ENCODE measurements at places on chromosomes 13 and 19.

GRCh38 chr19:40600570-40601133 is 517 bp upstream of the LTBP4 start:
- DNase-seq, result no peak

DNA sequence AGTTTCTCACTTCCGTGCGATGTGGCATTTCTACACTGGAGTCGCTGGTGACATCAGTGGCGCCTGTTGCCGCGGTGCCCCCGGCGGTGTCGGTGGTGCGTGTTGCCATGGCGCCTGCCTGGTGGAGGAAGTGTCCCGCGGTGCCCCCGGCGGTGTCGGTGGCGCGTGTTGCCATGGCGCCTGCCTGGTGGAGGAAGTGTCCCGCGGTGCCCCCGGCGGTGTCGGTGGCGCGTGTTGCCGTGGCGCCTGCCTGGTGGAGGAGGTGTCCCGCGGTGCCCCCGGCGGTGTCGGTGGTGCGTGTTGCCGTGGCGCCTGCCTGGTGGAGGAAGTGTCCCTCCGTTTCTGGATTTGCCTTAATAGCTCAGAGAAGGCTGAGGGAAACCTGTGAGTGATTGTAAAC is 127.6 kb downstream of the KDM4B start:
- DNase-seq, result no peak

DNA sequence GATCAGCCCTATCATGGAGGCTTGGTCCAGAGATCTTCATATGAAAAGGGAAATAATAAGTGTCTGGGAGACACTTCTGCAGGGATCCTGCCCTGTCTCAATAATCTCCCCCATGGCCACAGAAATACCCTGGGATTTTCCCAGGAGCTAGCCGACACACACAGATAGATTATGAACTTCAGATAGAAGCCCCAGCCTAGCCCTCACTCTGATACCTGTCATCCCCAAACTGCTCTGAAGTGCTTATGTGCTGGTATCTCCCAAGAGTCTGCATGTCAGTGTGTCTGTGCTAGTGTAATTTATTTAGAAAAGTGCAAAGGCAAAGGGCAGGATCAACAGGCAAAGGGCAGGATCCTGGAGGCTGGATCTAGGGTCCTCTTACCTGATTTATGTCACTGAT is 38.7 kb upstream of the ZNF766 start:
- DNase-seq, result no peak

GRCh38 chr13:96741779-96742178 is 252.5 kb downstream of the OXGR1 start:
- DNase-seq, result no peak

GRCh38 chr13:60837806-60838205 is 440.8 kb downstream of the TDRD3 start:
- DNase-seq, result peak; percentile 53

- no peak for DNase-seq
These were observed 221.8 kb downstream of the LACC1 start for GRCh38 chr13:44101347-44102083.

GRCh38 chr13:56953965-56954364 is 186.8 kb upstream of the PRR20A start:
- no peak for DNase-seq

DNA sequence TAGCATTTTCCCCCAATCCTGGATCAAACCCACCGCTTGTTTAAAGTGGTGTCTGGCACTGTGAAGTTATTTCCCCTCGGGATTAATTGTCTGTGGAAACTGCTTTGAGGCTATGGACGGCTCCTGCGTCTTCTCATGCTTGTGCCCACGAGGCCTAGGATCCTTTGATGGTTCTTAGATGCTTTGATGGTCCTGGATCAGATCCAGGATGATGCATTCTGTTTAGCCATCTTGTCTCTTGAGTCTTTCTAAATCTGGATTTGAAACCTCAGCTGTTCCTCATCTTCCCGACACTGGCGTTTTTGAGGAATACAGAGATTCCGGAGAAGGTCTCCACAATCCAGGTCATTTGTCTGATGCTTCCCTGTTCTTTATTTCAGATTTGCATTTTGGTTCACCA is 36.1 kb upstream of the USP29 start:
- no peak for DNase-seq

DNA sequence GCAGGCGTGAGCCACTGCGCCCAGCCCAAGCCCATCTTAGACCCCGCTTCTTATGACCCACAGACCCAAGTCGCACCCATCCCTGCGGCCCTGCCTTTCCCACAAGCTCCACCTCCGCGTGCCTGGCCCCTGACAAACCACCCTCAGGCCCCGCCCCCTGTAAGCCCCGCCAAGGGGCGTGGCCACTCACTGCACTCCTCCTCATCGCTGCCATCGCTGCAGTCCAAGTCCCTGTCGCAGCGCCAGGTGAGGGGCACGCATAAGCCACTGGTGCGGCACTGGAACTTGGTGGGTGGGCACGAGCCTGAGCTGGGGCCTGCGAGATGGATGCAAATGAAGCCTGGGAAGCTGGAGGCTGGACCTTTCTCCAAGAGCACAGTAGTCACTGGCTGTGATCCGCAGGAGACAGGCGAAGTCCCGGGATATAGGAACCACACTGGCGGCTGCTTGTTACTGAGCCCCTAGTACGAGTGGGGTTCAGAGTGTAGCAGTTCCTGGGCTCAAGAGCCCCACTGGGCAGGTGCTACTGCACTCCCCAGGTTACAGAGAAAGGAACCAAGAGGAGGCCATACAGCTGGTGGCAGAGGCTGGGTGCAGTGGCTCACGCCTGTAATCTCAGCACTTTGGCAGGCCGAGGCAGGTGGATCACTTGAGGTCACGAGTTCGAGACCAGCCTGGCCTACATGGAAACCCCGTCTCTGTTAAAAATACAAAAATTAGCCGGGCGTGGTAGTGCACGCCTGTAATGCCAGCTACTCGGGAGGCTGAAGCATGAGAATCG is 3.1 kb downstream of the CD320 start:
- DNase-seq, result no peak

GRCh38 chr19:31387717-31388301 is 38.6 kb upstream of the TSHZ3 start:
- DNase-seq, result no peak

DNA sequence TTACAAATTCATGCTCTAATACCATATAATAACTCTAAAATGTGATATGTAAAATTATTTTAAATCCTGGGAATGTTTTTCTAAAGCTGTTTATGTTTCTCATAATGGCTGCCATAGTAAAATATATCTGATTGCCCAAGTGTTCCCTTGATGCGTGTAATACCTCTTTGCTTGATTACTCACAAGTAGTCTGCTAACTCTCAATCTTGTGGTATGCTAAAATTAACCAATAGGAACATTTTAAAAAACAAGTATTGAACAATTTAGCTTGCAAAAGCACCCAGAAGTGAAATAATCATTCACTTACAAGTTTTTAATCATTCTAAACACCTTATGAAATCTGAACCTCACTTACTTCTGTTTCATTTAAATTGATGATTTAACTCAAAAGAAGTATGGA is 386.0 kb upstream of the ATXN8OS start:
- no peak for DNase-seq

DNA sequence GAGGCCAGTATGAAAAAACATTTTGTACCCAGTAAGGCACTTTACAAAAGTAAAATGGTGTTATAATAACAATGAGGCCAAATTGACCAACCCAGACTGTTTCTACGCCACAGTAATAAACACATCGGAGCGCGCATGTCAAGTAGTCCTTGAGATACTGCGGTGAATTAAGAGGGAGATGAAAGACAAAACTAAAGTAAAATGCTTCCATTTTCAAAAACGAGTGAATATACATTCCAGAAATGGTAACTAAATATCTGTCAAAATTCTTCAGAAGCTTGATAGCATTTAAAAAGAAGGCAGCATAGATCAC is 19.0 kb downstream of the N4BP2L1 start:
- no peak for DNase-seq

GRCh38 chr19:46205183-46205984 is 24.2 kb upstream of the IGFL1 start:
- DNase-seq, result no peak

GRCh38 chr13:109357751-109358471 is 428.5 kb downstream of the IRS2 start:
- DNase-seq, result no peak

DNA sequence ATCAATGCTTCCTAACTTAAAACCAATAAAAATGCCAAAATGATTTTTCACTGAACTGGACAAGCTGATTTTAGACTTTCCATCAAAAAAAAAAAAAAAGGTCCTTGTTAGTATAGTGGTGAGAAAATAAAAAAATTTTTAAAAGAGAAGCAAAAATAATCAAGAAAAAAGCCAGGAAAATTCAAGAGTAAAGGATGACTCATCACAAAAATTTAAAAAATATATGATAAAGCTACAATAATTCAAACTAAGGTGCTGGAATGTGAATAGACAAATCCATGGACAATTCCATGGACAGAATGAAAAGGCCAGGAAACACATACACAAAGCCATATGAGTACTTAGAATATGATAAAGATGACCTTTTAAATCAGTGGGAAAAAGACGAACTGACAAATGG is 26.1 kb downstream of the ALG5 start:
- DNase-seq, result no peak

- DNase-seq, result no peak
These were observed 110.7 kb upstream of the UQCRFS1 start for GRCh38 chr19:29323440-29324290.

DNA sequence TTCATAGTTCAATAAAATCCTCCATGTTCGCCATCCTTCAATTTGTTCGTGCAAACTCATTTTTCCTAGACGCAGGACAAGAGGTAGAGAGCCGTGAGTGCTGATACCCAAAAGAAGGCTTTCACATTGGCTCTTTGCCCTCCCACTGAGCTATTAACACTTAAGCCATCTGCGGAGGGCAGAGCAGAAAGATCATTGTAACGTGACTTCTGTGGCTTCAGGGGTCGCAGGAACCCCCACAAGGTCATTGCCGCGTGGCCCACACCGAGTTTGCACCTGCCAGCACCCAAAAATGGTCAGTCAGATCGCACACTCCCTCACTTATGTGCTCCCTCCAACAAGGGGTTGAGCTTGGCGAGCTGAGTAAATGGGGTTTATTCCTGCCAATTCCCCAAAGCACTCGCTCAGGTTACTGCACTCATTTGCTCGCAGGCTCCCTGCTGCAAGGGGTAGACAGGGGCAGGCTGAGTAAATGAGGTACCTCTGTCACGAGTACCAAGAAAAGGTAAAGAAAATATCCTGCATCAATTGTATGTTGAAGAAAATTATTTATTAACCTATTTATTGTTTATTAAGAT is 144.1 kb downstream of the PRR20E start:
- DNase-seq, result no peak

- DNase-seq, result peak; percentile 17
These were observed 117.8 kb downstream of the NALCN start for GRCh38 chr13:101298517-101298916.

GRCh38 chr13:103104340-103104739 is 38.1 kb upstream of the SLC10A2 start:
- no peak for DNase-seq

DNA sequence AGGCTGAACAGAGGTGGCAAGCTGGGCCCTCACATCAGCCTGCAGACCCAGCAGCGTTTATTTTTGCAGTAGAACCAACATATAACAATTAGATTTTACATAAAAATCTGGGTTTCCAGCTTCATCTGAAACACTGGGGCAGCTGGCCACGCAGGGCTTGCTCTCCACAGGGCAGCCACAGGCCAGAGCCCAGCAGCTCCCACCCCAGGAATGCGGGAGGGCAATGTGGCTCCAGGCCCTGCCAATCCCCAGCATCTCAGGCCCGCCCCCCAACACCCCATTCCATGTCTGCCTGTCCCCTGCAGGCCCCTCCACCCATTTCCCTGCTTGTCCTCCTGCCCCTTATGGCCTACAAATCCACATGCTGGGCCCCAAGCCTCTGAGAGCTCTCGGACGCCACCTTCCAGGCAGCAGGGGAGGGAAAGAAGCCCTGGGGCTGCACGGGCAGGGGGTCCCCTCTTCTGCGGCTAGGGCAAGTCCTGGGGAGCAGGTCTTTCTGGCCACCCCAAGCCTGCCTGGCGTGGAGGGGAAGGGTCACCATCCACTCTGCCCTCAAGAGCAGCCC is 15.0 kb upstream of the VSTM2B start:
- no peak for DNase-seq

DNA sequence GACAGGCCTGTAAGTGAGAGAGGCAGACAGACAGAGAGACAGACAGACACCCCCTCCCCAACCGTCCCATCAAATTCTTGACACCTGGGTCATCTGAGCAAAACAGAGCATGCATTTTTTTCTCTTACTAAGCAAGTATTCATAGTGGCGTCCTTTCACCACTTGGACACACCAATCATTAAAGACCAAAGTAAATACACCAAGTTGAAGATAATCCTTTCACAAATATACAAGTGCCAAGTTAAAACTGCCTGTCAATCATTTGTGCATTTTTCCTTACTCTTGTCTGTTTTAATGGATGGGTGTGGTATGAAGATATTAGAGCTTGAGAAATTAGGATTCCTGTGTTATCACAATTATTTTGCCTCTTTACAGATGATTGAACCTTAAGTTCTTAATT is 337.3 kb downstream of the ATP8A2 start:
- DNase-seq, result no peak

GRCh38 chr13:42525035-42525504 is 48.9 kb upstream of the TNFSF11 start:
- DNase-seq, result peak; percentile 43

DNA sequence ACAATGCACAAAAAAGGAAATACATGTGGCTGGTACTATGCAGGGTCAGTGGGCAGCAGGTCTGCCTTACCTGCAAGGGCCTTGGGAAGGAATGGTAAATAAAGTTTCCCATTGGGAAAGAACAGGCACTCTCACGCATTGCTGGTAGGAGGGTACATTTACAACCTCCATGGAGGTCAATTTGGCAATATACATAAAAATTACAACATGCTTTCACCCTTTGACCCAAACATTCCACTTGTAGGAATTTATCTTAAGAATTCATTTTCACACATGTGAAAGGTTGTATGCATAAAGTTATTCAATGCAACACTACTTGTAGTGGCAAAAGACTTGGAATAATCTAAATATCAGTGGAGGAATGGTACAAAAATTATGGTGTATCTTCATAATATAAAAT is 216.4 kb downstream of the DLEU7 start:
- no peak for DNase-seq

GRCh38 chr19:27720155-27720554 is 1492.8 kb downstream of the UQCRFS1 start:
- no peak for DNase-seq

DNA sequence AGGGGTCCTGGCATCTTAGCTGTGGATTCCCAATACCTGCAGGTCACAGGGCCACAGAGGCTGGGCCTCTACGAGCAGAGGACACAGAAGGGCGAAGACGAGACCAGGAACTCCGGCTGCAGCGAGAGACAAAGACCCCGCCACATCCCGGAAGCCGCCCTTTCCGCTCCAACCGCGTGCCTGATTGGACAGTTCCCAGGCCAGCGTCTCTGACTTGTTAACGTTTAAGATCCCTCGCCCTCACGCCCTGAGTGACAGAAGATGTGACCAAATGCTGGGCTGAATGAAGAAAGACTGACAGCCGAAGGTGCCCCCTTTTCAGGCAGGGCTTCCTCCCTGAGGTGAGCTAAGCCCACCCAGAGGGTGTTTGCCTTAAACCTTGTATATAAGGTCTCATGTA is at the start of gene ZNF98:
Gene ZNF98 (minus strand): TSS at position 136 of the 400 bp plus-strand sequence. CDS start 122 bp downstream, at position 14.
- no peak for DNase-seq
